ENCODE measurements at places on chromosomes 2 and 18.

DNA sequence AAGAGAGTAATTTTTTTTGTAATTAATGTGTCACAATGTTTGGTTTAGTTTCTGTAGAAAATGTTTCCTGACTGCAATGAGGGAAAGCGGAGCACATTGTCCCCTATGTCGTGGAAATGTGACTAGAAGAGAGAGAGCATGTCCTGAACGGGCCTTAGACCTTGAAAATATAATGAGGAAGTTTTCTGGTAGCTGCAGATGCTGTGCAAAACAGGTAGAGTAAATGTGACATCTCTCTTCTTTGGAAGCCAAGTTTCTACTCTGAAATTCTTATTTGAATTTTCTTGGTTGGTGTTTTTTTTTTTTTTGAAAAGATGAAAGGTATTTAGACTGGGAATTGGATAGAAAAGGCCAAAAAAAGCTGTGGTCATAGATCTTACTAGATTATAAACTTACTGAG lies 20.0 kb downstream of the RNF138 start:
- DNase-seq: no peak

DNA sequence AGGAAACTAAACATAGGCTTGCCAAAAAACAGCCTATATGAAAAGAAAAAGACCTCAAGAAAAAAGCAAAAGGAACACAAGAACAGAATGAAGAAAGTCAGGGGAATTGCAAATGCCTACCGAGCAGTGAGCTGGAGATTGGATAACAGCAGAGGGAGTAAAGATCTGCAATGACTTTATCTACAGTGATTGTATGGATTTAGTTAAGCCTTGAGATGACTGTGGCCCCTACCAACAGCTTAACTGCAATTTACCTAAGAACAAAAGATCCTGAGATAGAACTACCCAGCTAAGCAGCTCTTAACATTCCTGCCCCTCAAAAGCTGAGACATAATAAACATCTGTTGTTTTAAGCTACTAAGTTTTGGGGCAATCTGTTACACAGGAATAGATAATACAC lies 20.5 kb downstream of the LNPK start:
- DNase-seq: no peak

- DNase-seq: no peak
Observed at GRCh38 chr2:206266130-206267125, 8.0 kb upstream of the ZDBF2 start.

DNA sequence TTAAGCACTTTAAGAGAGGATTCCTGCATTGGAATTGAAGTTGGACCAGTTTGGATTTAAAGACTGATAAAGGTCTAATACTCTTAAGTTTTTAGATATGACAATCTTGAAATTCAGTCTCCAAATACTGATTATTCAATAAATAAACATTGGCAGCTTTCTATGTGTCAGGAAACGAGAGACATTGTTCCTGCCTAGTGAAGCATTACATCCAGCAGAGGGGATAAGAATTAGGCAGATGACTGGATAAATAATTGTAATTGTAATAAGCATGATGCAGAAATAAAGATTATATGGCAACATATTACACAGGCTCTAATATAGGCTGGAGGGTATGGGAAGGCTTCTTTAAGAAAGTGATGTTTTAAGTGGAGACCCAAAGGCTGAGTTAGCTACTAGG lies 226.5 kb upstream of the MMADHC start:
- DNase-seq: no peak

- DNase-seq: no peak
Observed at GRCh38 chr18:31652357-31652756, 32.0 kb downstream of the B4GALT6 start.

DNA sequence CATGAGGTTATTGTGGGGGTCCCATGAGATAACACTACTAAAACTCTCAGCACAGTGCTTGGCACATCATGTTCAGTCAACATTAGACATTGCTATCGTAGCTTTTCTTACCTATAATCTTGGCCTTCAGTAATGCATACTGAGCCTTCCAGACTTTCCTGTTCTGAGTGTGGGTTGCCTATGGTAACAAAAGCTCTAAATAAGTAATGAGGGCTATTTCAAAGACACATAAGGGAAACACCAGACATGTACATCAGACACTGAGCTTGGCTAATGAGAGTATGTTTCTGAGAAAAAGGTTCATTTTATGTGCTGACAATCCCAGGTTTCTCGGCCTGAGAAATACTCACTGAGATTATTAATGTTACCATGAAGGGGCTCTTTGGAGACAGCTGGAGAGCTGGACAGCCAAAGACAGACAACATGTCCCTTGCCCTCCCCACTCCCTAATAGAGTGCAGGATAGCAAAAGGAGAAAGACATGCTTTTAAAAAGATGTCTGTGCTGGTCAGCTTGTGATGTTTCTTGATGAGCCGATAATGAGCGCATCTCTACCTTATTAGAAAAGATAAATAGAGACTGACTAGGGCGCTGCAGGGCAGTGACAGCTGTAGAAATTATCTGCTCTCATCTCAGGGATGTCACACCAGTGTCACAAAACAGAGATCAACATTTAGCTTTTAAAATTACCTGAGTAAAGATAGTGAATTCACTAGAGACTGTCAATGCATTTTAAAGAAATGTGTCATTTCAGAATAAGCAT lies 25.4 kb downstream of the POLE4 start:
- DNase-seq: no peak
